Stimulated activated CD4-positive, alpha-beta T cell treated with anti-CD3 and anti-CD28 coated beads, Interleukin-2, amount 100 ng/mL, for 24 hours (primary cell): ENCODE measurements at places on chromosomes 16 and 17.

GRCh38 chr17:76390003-76390421 is 5.6 kb downstream of the SPHK1 start:
- no peak for DNase-seq

GRCh38 chr16:72179204-72179970 is 7.4 kb upstream of the PMFBP1 start:
- DNase-seq, result no peak

- DNase-seq, result no peak
These were observed 40.6 kb downstream of the IKZF3 start for GRCh38 chr17:39823407-39824054.

DNA sequence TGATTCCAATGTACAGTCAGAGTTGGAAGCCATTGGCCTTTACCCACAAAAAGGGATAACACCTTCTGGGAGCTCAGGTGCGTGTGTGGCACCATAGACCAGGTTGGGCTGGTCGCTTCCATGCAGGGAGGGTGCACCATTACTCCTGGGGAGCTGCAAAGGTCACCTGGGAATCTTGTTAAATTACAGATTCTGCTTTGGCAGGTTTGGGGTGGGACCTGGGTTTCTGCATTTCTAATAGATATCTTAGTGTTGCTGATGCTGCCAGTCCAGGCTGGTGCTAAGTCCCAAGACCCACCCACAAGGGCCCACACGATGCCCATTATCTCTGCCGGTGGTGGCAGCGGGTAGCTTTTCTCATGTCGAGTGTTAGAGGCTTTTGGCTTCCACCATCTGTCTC is 148.3 kb upstream of the CACNG5 start:
- DNase-seq, result no peak

DNA sequence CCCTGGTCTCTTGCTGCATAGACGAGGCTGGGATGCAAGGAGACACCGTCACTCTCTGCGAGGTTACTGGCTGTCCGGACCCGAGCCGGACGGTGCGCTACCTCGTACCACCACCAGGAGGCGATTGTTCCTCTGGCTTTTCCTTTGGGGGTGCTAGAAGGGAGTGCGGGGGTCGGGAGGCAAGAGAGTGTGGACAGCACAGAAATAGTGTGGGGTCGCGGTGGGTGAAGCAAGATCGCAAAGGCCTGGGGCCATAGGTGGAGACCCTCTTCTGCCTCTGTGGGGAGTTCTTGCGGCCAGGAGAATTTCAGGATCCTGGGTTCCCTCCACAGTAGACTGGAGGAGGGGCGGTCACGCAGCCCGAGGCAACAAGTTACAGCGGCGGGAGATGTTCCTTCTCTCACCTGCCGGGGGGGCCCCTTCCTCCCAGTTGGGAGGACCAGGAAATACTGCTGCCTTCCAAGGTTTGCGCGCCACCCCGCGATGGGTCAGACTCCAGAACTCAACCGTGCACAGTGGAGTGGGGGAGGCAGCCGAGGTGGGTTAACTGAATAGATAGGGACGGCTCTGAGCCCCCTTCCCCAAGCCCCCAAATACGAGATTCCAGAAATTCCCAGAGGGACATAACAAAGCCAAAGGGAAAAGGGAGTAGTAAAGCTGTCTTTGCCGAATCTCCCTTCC is 6.9 kb downstream of the PHOSPHO1 start:
- DNase-seq, result peak; percentile 84

DNA sequence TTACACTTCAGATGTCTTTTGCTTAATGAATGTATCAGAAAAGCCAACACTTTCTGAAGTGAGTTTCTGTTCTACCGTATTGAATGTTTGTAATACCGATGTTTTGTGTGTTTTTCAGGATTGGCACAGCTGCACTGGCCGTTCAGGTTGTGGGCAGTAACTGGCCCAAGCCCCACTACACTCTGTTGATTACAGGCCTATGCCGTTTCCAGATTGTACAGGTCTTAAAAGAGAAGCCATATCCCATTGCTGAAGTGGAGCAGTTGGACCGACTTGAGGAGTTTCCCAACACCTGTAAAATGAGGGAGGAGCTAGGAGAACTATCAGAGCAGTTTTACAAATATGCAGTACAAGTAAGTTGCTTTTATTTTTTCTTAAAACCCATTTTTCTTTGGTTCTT is 4.7 kb upstream of the ABCC11 start:
- DNase-seq, result no peak

DNA sequence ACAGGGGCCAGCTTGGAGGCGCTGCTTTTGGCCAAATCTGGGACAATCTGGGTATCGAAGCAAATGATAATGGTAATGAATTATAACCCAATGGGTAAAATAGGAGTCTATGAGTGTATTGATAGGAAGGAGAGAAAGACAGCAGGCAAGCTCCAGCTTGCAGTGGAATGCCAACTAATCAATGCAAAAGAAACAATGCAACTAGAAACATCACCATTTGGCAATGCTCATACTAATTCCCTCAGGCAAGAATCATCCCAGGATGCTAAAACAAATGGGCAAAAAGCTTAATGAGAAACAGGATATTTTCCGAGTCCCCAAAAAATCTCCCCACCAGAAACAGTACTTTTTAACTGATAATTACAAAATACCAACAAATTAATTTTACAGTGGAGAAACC is 64.7 kb downstream of the ADCY9 start:
- DNase-seq, result no peak

- DNase-seq, result no peak
These were observed 269.4 kb downstream of the BCAS3 start for GRCh38 chr17:60947100-60947499.

- DNase-seq, result no peak
These were observed 18.2 kb upstream of the MEOX1 start for GRCh38 chr17:43679911-43680310.

GRCh38 chr16:77549876-77550275 is 115.0 kb upstream of the ADAMTS18 start:
- DNase-seq, result no peak

- DNase-seq, result no peak
These were observed 24.8 kb downstream of the TMC7 start for GRCh38 chr16:19008245-19009169.

GRCh38 chr17:49406421-49407061 is 8.1 kb downstream of the PHB1 start:
- no peak for DNase-seq

- no peak for DNase-seq
These were observed 246.6 kb upstream of the MAF start for GRCh38 chr16:79847101-79847500.

GRCh38 chr16:497258-497657 is 30.3 kb upstream of the CAPN15 start:
- no peak for DNase-seq

DNA sequence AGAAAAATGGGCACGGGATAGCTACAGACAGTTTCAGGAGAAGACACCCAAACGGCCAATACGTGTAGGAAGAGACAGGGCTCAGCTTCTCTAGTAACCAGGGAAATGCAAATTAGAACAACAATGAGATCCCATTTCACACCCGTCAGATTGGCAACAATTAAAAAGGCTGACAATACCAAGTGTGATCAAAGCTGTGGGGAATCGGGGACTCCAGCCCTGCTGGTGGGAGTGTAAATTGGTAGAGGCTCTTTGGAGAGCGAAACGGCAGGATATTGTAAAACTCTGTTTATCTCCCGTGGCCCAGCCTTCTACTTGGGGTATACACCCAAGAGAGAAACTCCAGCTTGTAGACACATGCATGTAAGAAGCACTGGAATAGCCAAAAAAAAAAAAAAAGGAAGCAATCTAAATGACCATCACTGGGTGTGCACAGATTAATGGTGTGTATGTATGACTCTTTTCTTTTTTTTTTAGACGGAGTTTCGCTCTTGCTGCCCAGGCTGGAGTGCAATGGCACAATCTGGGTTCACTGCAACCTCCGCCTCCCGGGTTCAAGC is 27.5 kb downstream of the MYBBP1A start:
- no peak for DNase-seq

DNA sequence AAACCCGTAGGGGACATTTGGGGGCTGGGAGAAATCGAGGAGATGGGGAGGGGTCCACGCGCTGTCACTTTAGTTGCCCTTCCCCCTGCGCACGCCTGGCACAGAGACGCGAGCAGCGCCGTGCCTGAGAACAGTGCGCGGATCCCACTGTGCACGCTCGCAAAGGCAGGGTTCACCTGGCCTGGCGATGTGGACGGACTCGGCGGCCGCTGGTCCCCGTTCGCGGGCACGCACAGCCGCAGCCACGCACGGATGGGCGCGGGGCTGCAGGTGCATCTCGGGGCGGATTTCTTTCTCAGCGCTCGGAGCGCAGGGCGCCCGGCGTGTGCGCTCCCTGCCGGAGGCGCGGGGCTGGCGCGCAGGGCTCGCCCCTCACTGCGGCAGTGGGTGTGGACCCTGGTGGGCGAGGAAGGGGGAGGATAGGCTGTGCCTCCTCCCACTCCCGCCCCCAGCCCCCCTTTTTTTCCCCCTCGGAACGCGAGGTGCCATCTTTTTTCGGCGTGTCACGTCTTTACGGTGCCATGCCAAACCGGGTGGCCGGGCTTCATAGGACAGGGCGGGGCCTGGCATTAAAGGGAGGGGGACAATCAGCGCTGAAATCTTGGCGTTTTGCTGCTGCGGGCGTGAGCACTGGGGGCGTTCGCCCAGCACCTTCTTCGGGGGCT is 1.1 kb downstream of the MAPT start:
- DNase-seq, result peak; percentile 21

- DNase-seq, result no peak
These were observed 4.0 kb upstream of the PHKG2 start for GRCh38 chr16:30744183-30744582.

- DNase-seq, result no peak
These were observed 182.0 kb downstream of the SEC14L1 start for GRCh38 chr17:77322514-77323412.

GRCh38 chr17:74547264-74547663 is 1.3 kb upstream of the CD300C start:
- no peak for DNase-seq

- no peak for DNase-seq
These were observed 7.7 kb downstream of the ADAM11 start for GRCh38 chr17:44766409-44767038.

GRCh38 chr16:10128397-10129258 is 53.6 kb downstream of the GRIN2A start:
- no peak for DNase-seq

- no peak for DNase-seq
These were observed 32.2 kb downstream of the SRL start for GRCh38 chr16:4209666-4210065.

GRCh38 chr16:52783616-52784015 is 236.7 kb upstream of the TOX3 start:
- DNase-seq, result no peak

GRCh38 chr17:43840814-43841213 is 6.2 kb upstream of the CD300LG start:
- DNase-seq, result no peak

GRCh38 chr17:48541577-48542113 is 3.3 kb downstream of the HOXB2 start:
- peak; percentile 53 for DNase-seq

DNA sequence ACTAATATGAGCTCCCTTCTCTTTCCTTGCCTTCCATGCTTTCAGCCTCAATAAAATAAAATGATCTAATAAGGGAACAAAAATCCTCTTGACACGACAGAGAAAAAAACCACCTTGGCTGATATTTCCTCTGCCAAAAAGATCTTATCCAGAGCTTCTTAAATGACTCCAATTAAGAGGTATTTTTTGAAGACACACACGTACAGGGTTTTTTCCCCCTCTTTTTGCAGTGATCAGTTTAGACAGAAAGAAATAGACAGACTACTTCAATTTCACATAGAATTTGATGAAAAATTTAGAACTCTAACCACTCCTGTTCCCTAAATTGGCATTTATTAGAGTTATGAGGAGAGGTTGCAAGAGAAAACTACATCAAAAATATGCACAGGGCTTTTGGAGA is 217.2 kb upstream of the CDH11 start:
- DNase-seq, result no peak

GRCh38 chr16:30892670-30893416 is 1.0 kb downstream of the BCL7C start:
- DNase-seq, result no peak

GRCh38 chr17:61459142-61459809 is 7.1 kb downstream of the TBX4 start:
- DNase-seq, result no peak

- DNase-seq, result no peak
These were observed 11.9 kb upstream of the ZNHIT3 start for GRCh38 chr17:36474571-36474970.

DNA sequence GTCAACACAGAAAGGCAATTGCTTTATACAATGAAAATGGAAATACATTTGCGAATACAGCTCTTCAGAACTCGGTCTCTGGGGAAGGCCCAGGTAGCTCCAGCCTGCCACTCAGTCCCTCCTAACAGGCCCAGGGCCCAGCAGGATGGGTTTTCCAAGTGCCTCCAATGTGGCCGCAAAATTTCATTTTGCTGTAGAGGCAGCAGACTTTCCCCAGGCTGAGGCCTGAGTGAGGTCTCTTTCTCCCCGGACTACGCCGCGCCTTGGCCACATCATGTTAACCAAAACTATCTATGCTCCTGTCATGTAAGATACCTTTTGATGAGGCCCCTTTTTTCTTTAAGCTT is 606.0 kb upstream of the SALL1 start:
- DNase-seq, result no peak

- no peak for DNase-seq
These were observed 29.7 kb upstream of the IRX3 start for GRCh38 chr16:54316095-54316889.

DNA sequence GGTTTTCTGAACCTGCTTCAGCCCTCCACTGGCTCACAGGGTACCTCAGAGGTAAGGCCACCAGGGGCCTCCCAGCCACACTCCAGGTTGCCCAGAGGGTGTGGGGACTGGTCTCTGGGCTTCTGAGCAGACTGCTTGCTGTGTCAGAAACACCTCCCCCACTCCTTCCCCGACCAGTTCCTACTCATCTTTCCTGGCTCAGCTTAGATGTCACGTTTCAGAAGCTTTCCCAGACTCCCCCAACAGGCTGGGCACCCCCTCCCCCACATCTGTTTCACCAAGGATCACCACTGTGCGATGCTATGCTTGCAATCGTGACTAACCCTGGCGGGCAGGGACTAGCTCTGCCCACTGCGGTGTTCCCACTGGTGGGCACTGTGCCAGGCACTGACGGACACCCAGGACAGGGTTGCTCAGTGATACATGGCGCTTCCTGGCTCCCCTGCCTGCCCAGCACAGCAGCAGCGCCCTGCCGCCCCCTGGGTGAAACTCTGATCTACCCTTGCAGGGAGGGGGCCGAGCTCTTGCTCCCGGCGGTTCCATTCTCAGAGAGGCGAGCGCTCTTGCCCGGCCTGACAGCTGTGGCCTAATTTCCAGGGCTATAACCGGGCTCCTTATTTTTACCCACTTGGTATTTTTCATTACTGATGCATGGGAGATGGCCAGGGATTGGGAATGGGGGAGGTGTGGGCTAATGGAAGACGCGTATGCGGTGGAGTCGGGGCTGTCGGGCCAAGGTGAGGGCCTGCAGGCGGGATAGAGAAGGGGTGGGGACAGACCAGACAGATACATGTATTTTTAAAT is 29.4 kb upstream of the MTSS2 start:
- DNase-seq, result no peak
